ENCODE measurements at places on chromosomes 11 and 22.

DNA sequence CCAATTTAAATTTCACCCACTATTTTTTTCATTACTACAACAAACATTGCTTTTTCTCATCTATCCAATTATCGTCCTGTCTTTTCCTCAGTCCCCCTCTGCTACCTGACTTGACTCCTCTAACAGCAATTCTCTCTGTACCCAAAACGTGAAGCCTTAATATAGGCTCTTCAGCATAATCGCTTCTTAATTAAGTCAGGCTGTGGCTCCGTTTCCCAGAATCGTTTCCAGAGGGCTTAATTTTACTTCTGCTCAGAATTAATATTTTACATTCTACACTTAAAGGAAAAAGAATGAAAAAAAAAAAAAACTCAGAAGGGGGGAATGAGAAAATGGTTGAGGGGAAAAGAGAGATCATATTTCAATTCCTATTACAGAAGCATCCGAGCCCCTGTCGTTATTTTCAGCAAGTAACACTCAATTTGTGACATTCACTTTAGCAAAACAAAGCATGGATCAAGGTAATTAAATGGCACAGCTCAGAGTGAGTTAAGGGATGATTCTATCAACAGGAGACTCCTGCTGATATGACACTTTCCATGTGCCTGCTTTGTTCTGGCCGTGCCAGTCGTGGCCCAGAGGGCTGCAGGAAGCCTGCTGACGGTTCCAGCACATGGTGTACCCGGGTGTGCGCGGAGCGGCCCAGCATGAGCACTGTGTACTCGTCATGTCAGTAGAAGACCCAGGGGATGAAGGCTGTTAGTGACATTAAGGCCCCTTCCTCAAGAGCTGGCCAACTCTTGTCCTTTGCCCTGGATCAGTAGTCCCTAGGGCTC lies 272.5 kb downstream of the NTM start:
- no peak for DNase-seq

DNA sequence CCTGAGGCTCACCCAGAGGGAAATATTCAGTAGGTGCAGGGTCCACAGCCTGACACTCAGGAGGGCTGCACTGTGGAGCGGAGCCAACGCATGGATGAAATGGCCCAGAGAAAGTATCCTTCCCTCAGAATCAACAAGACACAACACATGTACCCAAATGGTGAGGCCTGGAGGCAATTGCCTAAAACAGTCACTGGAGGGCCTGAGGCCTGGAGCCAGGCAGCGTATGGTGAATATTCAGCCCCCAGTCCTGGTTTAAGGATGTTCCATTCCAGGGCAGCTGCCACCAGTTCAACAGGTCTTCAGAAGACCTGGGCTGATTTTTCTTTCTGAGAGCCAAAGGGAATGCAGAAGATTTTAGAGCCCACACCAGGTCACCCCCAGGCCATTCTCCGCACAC lies 264.8 kb downstream of the INSC start:
- DNase-seq, result no peak

DNA sequence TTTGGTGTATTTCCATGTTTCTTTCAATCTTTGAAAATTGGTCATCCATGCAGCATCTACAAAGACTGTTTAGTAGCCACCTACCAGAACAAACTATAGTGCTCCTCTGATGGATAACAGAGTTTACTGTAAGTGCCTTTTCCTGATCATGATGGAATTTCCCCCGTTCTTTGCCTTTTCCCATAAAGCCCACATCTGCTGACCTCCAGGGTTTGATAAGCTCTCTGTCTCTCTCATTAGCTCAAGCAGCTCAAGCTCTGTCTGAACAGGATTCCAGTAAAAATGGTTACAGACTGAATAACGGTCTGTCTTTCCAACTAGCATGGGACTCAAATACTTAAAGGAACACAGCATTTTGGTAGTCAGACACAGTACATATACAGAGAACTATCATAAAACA lies 308.4 kb upstream of the SORL1-AS1 start:
- no peak for DNase-seq

- DNase-seq, result no peak
Measured at GRCh38 chr11:18492888-18493287, 33.9 kb downstream of the TSG101 start.

All from stimulated activated naive CD4-positive, alpha-beta T cell treated with Interleukin-2 at 50 U/mL for 16 hours (primary cell).